Kidney tubule cell (primary cell): ENCODE measurements at places on chromosomes 6 and 20.

DNA sequence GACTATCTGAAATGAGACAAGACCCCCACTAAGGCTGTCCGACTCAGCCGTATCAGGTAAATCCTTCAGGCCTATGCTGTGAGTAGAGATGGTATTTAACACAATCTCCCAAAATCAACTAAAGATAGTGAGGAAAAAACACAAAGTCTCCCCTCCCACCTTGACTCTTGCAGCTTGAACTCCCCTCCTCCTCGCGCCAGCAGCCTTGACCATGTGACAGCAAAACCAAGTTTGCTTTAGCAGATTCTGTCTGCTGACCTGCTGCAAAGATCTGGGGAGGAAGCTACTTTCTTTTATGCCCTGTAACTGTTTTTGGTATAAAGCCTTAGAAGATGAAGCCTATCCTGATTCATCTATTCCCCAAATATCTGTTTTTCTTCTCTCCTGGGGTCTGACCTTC lies 509.5 kb downstream of the CDH26 start:
- DNase-seq, result no peak

GRCh38 chr6:134315974-134316441 lies 1.9 kb downstream of the SGK1 start:
- no peak for DNase-seq

DNA sequence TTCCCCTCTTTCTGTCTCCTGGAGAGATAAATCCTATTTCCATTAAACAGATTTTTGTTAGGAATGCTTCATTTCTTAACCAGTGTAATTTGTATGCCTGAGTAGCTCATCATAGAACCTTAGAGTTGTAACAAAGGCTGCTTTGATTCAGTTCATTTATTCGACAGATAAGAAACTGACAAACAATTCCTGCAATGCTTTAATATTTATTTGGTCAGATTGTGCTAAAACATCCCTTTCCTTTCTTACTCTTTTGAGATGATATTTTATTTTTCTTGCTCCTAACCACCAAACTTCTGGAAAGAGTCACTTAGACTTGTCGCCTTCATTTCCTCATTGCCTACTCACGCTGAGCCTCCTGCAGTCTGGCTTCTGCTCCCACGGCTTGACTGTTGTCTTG lies 89.0 kb upstream of the SUPT3H start:
- no peak for DNase-seq

DNA sequence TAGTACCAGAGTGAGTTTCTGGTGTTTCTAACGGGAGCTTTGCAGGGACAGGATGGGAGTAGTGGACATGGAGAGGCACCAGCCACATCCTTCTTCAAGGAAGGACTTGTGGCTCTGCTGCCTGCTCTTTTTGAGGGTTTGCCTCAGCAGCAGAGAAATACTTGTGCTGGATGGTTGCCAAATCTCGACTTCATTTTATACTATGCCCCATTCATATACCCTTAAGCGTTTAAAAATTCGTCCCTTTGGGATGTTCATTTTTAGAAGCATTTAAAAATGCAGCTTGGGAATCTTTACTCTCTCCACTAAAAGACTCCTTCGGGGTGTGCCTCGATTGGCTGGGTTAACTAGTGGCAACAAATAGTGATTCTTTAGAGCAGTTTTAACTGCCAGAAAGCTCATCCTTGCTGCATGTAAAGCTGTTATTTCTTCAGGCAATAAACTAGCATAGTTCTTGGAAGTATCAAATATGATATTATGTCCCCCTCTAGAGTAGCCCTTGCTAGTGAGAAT lies 126.5 kb upstream of the B3GAT2 start:
- DNase-seq, result no peak

GRCh38 chr6:159981403-159982245 lies 12.7 kb downstream of the IGF2R start:
- DNase-seq, result peak; percentile 73

DNA sequence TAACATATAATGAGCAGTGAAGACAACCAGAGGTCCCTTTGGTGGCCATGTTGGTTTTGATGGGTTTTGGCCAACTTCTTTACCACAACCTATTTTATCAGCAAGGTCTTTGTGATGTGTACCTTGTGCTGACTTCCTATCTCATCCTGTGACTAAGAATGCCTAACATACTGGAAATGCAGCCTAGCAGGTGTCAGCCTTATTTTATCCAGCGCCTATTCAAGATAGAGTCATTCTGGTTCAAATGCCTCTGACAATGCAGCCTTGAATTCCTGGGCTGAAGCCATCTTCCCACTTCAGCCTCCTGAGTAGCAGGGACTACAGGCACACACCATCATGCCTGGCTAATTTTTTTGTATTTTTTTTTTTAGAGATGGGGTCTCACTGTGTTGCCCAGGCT lies 7.8 kb upstream of the TRIM38 start:
- DNase-seq, result peak; percentile 42

- DNase-seq, result peak; percentile 97
Measured at GRCh38 chr6:56713254-56713672, 70.6 kb upstream of the DST start.

- peak; percentile 85 for DNase-seq
Measured at GRCh38 chr20:33812152-33812849, 1.2 kb downstream of the CHMP4B start.

DNA sequence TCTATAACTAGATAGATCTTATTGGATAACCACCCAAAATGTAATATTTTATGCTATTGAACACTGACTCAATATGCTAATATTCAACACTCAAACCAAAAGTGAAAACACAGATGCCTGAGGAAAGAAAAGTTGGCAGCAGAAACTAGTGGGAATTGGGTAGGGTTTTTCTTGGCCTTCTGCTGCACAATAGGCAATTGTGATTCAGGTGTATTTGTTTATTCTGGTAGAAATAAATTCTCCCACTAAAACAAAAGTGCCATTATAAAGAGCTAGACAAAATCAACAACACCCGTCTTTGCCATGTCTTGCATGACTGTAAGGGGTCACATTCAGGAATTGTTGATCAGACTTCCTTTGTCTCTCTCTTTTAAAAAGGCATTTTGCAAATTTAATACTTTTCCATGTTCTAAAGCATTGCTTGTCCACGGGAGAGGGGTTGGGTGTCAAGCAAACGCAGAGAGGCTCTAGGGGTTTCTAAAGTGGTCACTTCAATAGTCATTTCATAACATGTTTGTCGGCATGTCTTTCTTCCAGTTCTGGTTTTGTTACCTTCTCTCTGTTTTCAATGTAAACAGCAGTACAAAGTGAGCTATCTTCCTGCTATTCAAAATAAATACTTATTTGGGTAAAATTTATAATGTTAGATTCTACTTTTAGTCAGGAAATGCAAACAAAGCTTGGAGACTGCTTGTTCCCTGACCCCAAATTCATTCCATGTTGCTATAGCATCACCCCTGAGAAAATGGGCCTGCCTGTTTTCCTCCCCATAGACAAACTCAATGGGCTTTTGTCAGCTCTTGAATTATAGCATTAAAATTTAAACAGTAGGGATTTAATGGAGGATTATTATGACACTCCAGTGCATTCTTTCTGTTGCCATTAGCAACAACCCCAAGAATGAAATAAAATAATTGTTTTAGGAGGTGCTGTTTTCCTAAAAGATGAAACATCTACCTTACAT lies 217.0 kb upstream of the CCN2 start:
- no peak for DNase-seq

DNA sequence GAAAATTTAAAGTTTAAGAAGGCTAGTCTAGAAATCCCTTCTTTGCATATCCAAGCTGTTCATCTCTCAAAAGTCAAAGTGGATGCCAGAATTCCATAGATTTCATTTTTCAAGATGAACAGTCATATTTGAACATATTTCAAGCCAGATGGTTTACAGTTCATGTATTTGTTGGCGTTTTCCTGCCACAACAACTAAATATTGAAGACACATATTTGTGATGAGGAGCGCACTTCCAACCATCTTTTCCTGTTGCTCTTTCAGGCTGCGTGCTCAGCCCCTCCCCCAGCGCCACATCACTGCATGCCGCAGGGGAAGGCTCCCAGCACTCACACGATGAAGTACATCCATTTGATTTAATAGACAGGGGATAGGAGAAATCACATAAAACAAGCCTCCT lies 5.9 kb upstream of the NOX3 start:
- DNase-seq, result no peak

GRCh38 chr6:26273673-26274588 lies 91.1 kb upstream of the BTN3A2 start:
- no peak for DNase-seq

GRCh38 chr6:23282252-23283021 lies 713.1 kb downstream of the HDGFL1 start:
- DNase-seq, result no peak
